ENCODE measurements at places on chromosomes 16 and 17. TPM values are rescaled to one million over a fixed set of nuclear protein-coding genes. Genes with fewer than 3 reads are reported as not detected.

Gene EPOP
- total RNA-seq: 4.0 TPM

Gene CSF3
- total RNA-seq: not detected

Gene POLDIP2
- total RNA-seq: 74.0 TPM

Gene ARRB2
- total RNA-seq: 95.6 TPM

Gene MT1E
- 3.5 TPM for total RNA-seq

Gene FBXO39
- 0.22 TPM for total RNA-seq

Gene TPSD1
- total RNA-seq: not detected

Gene P2RX1
- total RNA-seq: 0.19 TPM

Gene KRTAP9-4
- total RNA-seq: not detected

Gene PLA2G10
- 0.54 TPM for total RNA-seq

Gene OSGIN1
- 0.48 TPM for total RNA-seq

Gene CCL15
- not detected for total RNA-seq

Gene MT1M
- not detected for total RNA-seq

Gene PTGES3L
- total RNA-seq: 3.0 TPM

Gene ITGB3
- 0.09 TPM for total RNA-seq

Gene NUPR1
- not detected for total RNA-seq

Gene LRRC46
- total RNA-seq: not detected

Gene CNGB1
- not detected for total RNA-seq

Gene BAIAP3
- 7.9 TPM for total RNA-seq

Gene PERCC1
- total RNA-seq: not detected

Gene GGT6
- not detected for total RNA-seq

Gene CACNG1
- not detected for total RNA-seq

Gene TMEM100
- total RNA-seq: 0.48 TPM

Gene CACNG5
- total RNA-seq: 2.2 TPM

Gene TOM1L2
- 3.4 TPM for total RNA-seq

Gene RSPRY1
- total RNA-seq: 32.5 TPM

Gene DCTN5
- total RNA-seq: 74.0 TPM

Gene AOC2
- 4.0 TPM for total RNA-seq

Gene HNF1B
- 0.13 TPM for total RNA-seq

Gene HOXB13
- total RNA-seq: not detected

Gene IRX6
- 0.55 TPM for total RNA-seq

Gene NT5C
- 66.9 TPM for total RNA-seq

Gene ARL2BP
- total RNA-seq: 13.6 TPM

Gene GLTPD2
- total RNA-seq: not detected

Gene MNT
- total RNA-seq: 17.3 TPM

Gene C16orf92
- not detected for total RNA-seq

Gene CLDN6
- total RNA-seq: 793 TPM

Gene SYT17
- 5.6 TPM for total RNA-seq

Gene CMTM2
- not detected for total RNA-seq

Gene KCNJ12
- total RNA-seq: 1.5 TPM

Gene RAB26
- total RNA-seq: 4.3 TPM

Gene IFT20
- 19.3 TPM for total RNA-seq

Gene GPR139
- total RNA-seq: 0.84 TPM

Gene SYCE1L
- 5.8 TPM for total RNA-seq

Gene ARHGAP44
- total RNA-seq: 22.2 TPM

Gene DHRS11
- 25.1 TPM for total RNA-seq

Gene SALL1
- 54.3 TPM for total RNA-seq

Gene RASD1
- 1.8 TPM for total RNA-seq

Gene C16orf46
- total RNA-seq: 1.1 TPM

Gene NPIPB6
- total RNA-seq: 1.9 TPM

Gene CPSF4L
- not detected for total RNA-seq

Gene HS3ST3A1
- total RNA-seq: 6.6 TPM

Gene TMEM132E
- total RNA-seq: 0.31 TPM

Measured in H1 (cell line).